ENCODE measurements at places on chromosomes 3 and 15.

GRCh38 chr15:97903971-97904572 lies 56.4 kb upstream of the ARRDC4 start:
- DNase-seq, result no peak

DNA sequence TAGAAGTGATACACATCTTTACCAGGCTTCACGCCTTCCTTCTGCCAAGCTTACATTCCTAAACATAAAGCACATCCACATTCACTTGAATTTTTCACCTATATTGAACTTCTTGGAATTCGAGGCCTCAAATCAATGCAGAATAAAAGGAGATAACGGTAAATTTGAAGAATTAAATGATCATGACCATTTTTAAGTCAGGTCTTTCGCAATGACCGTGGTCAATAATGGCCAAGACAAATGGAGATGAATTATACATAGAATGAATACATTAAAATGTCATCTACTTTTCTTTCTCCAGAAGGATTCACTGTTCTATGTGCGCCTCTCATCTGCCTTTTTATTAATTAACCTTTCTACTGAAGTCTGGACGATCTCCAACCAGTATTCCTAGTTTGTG lies 5.3 kb upstream of the GOLGA8A start:
- no peak for DNase-seq

GRCh38 chr3:40920041-40920440 lies 279.3 kb upstream of the CTNNB1 start:
- DNase-seq, result no peak

DNA sequence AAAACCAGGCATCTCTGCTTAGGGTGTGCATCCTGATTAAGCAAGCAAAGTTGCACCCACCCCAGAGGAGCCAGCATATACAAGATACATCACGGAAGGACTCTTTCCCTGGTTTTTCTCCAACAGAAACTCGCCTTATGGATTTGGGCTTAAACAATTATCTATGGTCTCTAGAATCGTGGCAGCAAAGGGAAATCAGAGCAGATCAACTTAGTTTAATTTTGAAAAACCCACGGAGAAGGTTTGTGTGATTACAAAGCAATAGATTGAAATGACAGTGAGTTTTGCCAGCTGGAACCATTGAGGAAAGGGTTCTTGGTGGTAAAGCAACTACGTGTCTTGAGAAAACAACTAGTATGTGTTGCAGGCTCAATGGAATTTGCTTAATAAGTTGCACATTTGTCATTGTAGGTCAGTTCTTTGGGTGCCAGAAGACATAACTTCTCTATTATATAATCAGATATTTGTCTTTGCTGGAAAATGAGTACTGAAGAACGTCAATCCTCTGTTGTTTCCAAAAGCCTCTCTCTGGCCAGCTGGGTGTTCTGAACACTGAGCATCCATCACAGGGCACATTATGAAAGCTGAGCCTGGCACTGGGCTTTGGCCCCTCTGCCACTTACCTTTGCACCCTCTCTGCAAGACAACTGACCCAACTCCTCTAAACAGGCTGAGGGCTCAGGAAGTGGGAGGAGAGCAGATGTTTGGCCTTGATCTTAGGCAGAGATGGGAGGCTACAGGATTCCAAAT lies 75.7 kb upstream of the FBN1 start:
- no peak for DNase-seq

- DNase-seq, result no peak
Measured at GRCh38 chr3:151946606-151947005, 73.2 kb downstream of the SUCNR1 start.

DNA sequence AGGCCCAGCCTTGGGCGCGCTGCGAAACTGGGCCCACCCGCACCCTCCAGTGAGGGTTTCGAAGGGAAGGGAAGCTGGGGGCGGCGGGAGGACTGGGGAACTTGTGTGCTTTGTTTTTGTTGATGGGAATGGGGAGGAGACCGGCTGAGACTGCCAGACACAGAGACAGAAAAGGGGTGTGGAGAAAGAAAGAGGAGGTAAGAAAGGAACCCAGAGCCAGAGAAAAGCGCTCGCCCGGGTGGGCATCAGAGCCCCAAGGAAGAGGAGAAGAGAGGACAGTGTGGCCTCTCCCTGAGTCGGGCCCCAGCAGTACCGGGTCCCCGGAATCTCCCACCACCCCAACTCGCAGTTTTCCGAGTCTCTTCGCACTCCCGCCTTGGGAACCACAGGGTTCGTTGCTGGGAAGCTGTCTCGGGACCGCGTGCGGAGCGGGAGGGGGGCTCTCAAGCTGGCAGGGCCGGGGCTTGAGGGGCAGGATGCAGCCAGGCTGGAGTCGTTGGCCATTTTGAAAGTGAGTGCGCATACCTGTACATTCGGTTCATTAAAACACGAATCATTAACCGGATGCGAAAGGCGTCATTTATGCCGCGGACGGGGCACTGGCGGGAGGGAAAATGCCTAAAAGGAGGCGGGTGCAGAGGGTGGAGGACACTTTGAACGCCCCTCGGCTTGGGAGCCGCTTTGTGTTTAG lies 3.1 kb downstream of the SKOR1 start:
- DNase-seq, result no peak

DNA sequence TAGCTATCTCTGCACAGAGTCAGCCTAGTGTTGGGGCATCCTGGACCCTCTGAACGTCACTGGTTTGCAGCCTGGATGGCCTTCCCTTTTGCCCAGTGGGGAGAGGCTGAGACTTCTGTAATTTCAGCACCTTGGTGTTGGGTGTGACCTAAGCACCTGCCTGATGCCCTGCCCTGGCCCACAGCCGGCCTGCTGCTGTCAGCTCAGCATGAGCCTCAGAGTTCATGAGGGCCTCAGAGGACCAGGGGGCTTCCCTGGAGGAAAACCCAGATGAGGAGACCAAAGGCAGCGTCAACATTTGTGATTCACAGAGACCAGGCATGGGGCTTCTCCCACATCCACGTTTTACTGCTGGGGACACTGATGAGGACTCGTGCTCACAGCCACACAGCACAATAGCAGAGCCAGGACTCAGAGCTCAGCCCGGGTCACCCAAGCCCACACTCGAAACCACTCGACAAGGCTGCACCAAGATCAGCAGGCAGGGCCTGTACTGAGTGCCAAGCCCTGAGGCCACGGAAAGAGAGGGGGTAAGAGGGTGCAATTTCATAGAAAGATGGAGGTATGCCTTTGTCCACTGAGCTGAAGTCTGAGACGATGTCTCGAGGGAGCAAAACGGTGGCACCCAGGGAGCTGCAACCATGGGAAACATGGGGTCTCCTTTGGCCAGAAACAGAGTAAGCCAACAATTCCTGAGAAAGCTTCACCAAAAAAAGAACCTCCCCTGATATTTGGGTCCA lies 9.9 kb upstream of the GP9 start:
- DNase-seq, result no peak

DNA sequence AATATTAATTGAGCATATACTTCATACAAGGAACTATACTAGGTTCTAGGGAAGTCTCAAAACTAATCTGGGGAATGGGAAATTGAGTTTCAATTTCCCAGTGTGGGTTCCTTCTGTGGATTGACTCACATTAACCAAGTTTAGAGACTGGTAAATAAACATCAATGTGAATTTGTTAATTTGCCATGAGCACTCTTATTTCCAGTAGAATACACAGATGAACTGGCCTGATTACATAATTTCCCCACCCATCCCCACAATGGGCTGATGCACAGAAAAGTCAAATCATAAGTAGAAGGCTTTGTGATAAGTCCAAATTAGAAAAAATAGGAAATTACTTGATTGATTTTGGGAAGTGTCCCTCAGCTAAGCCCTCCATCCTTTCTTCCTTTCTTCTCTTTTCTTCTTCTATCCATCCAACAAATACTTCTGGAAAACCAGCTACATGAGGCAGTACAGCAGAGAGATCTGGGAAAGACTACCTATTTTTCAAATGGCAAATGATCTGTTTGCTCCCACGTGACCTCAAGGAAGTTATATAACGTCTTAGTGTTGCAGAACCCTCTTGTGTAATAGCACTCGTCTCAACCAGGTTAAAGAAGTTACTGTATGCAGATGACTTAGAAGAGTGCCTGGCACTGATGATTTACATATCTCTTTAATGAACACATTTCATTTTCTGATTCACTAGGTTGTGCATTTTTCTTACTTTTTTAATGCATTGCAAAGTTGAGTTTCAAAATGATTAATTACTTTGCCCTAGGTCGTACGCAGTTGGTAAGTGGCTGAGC lies 312.3 kb downstream of the SV2B start:
- DNase-seq, result no peak

GRCh38 chr3:66303491-66303901 lies 82.7 kb downstream of the SLC25A26 start:
- DNase-seq, result no peak
